ENCODE measurements at places on chromosomes 7 and 10. TPM values are rescaled to one million over a fixed set of nuclear protein-coding genes. Genes with fewer than 3 reads are reported as not detected.

CASP2 gene
- 8.9 TPM for polyA plus RNA-seq

GPR141 gene
- polyA plus RNA-seq, result not detected

OR2A5 gene
- not detected for polyA plus RNA-seq

ACTL6B gene
- not detected for polyA plus RNA-seq

CYP26A1 gene
- polyA plus RNA-seq, result 1.2 TPM

ARMC3 gene
- polyA plus RNA-seq, result not detected

SYT15B gene
- polyA plus RNA-seq, result not detected

TUBAL3 gene
- not detected for polyA plus RNA-seq

GFRA1 gene
- 1.7 TPM for polyA plus RNA-seq

FANK1 gene
- polyA plus RNA-seq, result 11.4 TPM

SFRP4 gene
- 7.5 TPM for polyA plus RNA-seq

CDC123 gene
- 147 TPM for polyA plus RNA-seq

KRIT1 gene
- polyA plus RNA-seq, result 29.0 TPM

OR6V1 gene
- polyA plus RNA-seq, result not detected

OR13A1 gene
- not detected for polyA plus RNA-seq

EFCAB10 gene
- polyA plus RNA-seq, result 1.5 TPM

HHEX gene
- 0.43 TPM for polyA plus RNA-seq

SLC13A1 gene
- not detected for polyA plus RNA-seq

ASL gene
- 14.0 TPM for polyA plus RNA-seq

FAM221A gene
- 7.1 TPM for polyA plus RNA-seq

CEP41 gene
- polyA plus RNA-seq, result 27.4 TPM

FFAR4 gene
- polyA plus RNA-seq, result not detected

CFAP43 gene
- 1.9 TPM for polyA plus RNA-seq

MYOZ1 gene
- polyA plus RNA-seq, result 11.7 TPM

CPED1 gene
- 0.67 TPM for polyA plus RNA-seq

PNLIPRP2 gene
- polyA plus RNA-seq, result not detected

ADRB1 gene
- 1.6 TPM for polyA plus RNA-seq
